ENCODE measurements at places on chromosomes 11 and 22. TPM values are rescaled to one million over a fixed set of nuclear protein-coding genes. Genes with fewer than 3 reads are reported as not detected.

- DNase-seq: no peak
Observed at GRCh38 chr11:8789864-8790263, 107.3 kb downstream of the RPL27A start.

GRCh38 chr11:130171534-130171933 lies 12.0 kb downstream of the ST14 start:
- no peak for DNase-seq

DNA sequence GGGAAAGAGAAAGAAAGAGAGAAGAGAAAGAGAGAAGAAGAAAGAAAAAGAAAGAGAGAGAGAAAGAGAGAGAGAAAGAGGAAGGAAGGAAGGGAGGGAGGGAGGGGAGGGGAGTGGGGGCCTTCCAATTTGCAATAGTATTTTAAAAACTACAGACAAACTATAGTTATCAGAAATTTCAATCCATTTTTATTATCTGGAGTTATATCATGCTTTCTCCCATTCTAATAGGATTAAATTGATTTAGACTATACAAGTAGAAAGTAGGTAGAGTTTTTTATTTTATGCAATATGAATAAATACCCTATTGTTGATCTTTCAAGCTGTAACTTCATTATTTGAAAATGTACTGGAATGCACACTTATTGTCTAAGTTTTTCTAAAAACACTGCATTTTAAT lies 70.2 kb upstream of the CEP126 start:
- no peak for DNase-seq

APLNR gene
- under 0.01 TPM for total RNA-seq

GRCh38 chr22:49439373-49439772 lies 388.3 kb downstream of the BRD1 start:
- no peak for DNase-seq

DNA sequence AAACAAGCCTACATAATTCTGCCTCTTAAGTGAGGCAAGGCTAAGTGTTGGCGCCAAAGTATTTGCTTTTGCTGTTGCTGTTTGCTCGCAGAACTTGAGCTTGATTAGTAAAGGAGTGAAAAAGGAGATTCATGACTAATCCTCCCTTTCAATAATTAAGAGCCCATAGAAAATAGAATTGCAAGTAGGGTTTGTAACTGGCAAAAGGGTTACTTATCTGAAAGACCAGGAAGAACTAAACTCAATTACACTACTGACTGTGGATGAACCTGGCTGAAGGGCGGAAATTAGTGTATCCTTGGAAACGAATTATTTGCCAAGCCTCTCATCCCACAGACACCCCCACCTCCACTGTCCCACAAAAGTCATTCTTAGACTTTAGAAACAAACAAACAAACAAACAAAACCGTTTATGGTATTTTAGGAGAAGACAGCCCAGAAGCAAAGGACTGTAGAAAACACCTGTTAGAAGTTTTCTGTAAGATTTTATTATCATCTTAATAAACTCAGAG lies 411 bp upstream of the EXPH5 start:
- DNase-seq: no peak

DNA sequence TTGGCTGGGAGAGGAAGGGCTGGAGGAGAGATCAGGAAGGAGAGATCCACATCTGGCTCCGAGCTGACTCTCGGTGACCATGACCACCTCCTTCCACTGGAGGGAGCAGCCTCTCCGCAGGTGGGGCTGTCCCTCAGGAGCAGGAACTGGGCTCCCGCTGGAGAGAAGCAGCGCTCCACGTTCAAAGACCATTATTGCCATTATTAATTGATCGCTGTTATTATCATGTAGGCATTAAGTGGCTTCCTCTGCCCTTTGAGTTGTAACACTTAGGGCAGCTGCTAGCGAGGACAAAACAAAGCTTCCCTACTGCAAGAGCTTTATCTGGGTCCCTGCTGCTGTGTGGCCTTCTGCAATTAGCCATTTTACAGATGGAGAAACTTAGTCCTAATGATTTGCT lies 251.9 kb downstream of the ST3GAL4 start:
- peak; percentile 33 for DNase-seq

MYBPC3 gene
- not detected for total RNA-seq

- DNase-seq: no peak
Observed at GRCh38 chr11:126816645-126817044, 183.9 kb downstream of the KIRREL3 start.

GRCh38 chr11:123166071-123166559 lies 28.9 kb downstream of the CLMP start:
- DNase-seq: no peak

- DNase-seq: no peak
Observed at GRCh38 chr11:7418061-7418460, 67.2 kb upstream of the OLFML1 start.

GRCh38 chr11:454043-454442 lies 4.0 kb downstream of the PTDSS2 start:
- no peak for DNase-seq

DNA sequence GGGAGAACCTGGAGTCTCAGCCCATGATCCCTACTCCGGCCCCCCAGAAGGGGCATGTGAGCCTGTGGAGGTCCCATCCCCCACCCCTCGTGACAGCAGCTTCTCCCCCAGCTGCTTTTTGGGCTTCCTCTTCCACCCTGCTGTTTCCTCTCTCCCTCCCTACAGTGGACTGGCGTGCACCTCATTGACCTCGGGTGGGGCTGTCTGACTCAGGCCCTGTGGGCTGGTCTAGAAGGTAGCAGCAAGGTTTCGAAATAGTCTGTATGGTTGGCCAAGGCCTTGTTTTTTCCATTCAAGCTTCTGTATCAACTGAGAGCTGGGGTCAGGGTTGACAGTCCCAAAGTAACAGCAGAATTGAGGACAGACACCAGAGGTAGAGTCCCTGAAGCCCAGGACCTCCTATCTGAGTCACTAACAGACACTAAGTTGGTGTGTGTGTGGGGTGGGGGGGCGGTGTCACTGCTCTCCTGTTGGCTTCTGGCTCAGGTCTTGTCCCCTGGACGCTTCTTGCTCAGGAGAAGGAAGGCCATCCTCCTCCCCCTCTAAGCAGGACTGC lies 7.7 kb downstream of the SLC37A2 start:
- peak; percentile 58 for DNase-seq

DNA sequence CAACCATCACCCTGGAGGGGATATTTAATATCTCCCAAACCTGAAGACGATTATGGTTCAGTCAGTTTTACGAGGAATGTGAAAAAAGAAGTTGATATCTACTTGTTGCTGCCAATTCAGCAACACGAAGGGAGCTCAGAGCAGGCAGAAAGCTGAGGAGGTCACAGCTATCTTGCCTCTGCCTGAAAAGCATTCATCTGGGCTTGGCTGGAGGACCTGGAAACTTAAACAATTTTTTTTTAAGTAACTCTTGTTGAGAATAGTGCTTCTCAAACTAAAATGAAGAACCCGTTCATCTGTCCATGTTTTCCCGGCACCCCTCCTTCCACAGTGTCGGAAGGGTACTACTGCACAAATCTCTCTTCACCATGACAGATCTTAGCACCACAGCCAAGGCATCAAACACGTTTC lies 98.9 kb downstream of the MICAL3 start:
- no peak for DNase-seq

LUZP2 gene
- not detected for total RNA-seq

GRCh38 chr22:32896891-32897290 lies 95.4 kb downstream of the TIMP3 start:
- DNase-seq: no peak

- DNase-seq: no peak
Observed at GRCh38 chr11:47003180-47003877, 66.8 kb downstream of the CSTPP1 start.

DNA sequence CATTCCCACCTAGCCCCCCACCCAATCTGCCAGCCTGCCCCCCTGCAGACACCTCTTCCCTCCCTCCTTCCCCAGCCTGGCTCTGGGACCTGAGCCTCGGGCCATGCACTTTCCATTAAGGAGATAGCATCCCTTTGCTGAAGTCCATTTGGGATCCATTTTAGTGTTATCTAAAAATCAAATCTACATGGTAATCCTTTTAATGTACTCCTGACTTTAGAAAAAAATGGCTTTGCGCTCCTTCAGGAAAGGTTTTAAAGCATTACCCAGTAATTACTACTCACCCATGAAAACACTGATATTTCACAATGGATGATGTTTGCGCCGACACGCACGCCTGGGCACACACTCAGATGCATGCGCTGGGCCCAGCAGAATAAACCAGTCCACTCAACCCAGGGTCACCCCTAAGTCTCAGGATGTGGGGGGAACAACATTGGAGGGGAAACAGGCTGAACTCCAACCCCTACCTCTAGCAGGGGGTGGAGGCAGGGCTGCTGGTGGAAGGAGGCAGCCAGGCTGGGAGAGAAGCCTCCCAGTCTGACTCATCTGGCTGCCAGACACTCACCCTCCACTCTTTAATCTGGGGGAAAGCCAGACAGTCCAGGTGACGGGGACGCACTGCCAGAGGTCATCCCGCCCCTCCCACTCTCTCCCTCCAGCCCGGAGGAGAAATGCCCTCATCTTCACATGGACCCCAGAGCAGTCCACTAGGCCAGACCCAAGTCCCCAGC lies 29.8 kb downstream of the LMO1 start:
- DNase-seq: no peak

GRCh38 chr22:47918276-47918921 lies 1155.9 kb downstream of the TBC1D22A start:
- no peak for DNase-seq

GGT5 gene
- 1.8 TPM for total RNA-seq

GRCh38 chr11:102368472-102368871 lies 21.5 kb downstream of the BIRC2 start:
- DNase-seq: no peak

APOA4 gene
- total RNA-seq: not detected

DNA sequence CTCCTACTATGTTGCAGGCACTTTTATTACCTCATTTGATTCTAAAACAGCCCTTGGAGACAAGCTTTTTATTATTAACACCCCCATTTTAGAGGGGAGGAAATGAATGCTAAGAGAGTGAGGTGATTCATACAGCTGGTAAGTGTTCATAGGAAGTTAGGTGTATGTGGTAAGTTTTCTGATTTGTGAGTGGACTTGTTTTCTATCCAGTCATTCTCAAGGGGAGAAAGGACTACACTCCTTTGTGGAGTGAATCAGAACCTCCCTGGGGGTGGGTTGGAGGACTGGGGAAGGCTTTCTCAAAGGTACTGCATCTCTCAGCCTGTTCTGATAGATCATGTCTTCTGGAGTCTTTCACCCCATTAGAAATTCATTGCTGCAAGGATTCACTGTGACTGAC lies 23.5 kb downstream of the PKNOX2 start:
- no peak for DNase-seq

KRTAP5-9 gene
- not detected for total RNA-seq

Measured in lung microvascular endothelial cell (primary cell).